ENCODE measurements at places on chromosomes 12 and 14. TPM values are rescaled to one million over a fixed set of nuclear protein-coding genes. Genes with fewer than 3 reads are reported as not detected.
A peak's percentile ranks its signal among the peaks of the same experiment; 100 is the strongest.

DNA sequence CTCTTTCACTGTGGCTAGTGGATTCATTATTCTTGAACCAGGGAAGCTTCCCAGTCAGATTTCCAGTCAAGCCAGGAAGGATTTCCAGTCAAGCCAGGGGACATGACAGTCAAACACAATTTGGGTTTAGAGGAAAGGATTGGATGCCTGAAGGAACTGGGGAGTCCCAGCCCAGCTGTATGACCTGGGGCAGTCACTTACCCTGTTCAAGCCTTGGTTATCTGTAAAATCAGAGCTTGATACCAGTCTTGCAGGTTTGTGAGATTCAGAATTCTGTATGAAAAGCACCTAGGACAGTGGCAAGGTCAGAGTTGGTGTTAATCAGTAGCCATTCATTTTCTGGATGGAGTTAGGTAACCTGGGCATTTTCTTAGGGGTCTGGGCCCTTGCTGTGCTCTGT is 152.7 kb downstream of the CHST11 start:
- DNase-seq, result no peak

Gene HCAR3
- polyA plus RNA-seq, result not detected

Gene IQSEC3
- polyA plus RNA-seq, result 0.47 TPM

- DNase-seq, result no peak
Observed at GRCh38 chr12:120276734-120277133, 11.2 kb upstream of the PXN start.

- DNase-seq, result no peak
Observed at GRCh38 chr14:100333311-100333710, 10.2 kb downstream of the SLC25A47 start.

Gene YAF2
- 16.5 TPM for polyA plus RNA-seq

DNA sequence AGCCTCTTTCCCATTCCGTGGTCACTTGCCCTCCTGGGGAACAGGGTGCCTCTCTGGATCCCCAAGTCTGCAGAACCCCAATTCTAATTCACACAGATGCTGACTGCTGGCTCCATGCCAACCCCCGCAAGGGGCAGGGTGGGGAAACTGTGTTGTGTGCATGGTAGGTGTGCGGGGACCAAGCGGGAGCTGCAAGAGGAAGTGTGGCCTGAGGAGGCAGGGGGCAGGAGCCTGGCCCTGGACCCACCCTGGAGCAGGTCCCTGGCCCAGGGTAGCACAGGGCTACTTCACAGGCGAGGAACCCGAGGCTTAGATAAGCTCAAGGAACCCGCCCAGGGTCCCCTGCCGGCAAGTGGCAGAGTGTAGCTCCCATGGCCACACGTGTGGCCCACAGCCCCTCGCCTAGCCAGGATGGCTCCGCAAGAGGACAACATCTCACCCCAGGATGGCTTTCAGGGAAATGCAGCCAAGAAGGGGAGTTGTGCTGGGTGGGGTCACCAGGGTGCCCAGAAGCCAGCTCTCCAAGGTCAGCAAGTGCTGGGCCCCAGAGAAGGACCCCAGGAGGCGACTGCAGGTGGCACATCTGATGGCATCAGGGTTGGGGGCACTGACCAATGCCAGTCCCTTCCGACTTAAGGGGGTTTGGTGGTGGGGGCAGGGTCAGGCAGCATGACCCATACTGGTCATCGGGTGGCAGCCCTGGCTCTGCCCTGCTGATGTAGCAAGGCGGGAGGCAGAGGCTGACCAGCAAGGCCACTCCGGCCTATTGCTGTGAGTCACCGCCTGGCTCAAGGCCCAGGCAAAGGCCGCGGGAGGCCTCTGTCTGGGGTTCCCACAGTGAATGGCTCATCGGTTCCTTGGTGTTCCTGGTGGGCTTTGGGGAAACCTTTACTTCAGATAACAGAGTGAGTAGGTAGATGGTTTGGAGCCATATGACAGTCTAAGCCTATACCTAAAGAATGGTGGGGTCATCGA is 37.3 kb upstream of the EML1 start:
- peak; percentile 80 for DNase-seq

- DNase-seq, result no peak
Observed at GRCh38 chr12:131251336-131252101, 297.8 kb downstream of the ADGRD1 start.

DNA sequence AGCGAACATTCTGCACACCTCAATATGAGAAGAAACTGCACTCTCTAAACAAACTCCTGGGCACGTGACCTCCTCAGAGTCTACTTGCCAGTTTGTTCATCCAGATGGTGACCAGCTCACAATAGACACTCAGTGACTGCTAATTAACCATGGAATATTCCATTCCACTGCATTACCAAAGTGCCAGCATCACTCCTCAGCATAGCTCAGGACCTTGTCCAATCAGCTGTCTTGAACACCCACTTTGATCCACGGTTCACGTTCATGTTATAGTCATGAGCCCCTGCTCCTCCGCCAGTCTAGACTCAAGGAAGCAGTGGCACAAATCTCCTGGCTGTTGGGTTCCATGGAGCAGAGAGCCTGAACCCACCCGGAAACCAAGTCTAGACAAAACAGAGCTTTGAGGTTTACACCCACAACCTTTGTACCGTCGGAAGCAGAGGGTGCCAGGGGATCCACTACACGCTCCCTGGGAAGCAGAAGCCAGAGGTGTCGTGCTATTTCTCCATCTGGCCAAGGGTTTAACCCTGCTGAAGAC is 285.3 kb downstream of the ZFP36L1 start:
- no peak for DNase-seq

GRCh38 chr12:38825006-38825405 is 80.4 kb downstream of the CPNE8 start:
- no peak for DNase-seq

GRCh38 chr12:53868511-53868986 is 70.1 kb upstream of the HOXC13 start:
- DNase-seq, result no peak

GRCh38 chr12:70418101-70418500 is 52.0 kb downstream of the KCNMB4 start:
- no peak for DNase-seq

GRCh38 chr12:2922329-2922728 is 31.6 kb downstream of the TULP3 start:
- no peak for DNase-seq

DNA sequence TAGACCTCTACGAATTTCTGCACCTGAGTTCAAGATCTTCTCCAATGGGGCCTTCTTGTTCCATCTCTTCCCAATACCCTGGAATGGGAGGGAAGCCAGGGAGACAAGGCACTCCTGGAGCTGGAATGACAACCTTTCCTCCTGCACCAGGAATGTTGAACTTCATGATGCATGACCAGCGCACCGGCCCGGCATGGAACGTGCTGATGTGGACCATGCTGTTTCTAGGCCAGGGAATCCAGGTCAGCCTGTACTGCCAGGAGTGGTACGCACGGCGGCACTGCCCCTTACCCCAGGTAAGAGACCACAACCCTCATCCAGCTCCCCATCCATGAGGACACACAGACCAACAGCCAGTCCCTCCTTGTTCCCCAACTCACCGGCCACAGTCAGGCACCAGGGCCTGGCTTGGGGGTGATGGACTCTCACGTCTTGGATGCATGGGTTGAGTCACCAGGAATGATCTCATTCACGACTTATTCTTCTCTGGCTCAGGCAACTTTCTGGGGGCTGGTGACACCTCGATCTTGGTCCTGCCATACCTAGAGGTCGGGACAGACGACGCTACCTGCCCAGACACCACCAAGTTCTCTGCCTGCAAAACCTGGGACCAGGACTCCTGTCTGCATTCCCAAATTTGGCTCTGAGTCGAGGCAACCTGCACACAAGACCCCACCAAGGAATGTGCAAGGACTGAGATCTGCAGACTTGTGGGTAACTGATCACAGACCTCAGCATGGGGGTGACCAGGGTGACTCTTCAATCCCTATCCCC is 20.5 kb downstream of the SOAT2 start:
- DNase-seq, result no peak

DNA sequence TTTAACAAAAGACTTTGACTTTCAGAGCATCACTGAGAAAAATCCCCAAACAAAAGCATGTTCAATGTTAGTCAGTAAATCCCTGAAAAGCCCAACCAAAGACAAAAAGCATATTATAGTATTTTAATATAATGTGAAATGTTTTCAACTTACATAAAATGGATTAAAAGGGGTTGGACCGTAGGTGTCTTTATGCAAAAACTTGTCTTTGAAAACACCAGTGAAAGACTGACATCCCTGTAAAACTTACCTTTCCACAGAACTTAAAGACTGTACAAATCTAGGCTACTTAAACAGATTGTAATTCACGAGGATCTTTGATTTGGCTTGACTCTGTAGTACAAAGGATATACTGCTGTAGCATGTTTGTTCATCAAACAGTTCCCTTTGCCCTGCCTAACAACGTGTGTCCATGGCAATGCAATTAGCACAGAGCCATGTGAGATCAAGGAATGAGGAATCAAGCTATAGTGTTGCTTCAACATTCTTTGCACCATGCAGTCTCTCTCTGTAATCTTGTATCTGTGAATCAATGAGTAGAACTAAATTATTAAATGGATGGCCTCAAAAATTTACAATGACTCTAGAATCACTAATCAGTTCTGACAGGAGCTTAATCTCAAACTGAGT is 138.5 kb upstream of the SYT1 start:
- no peak for DNase-seq

Data from AG04450 (cell line).